Left kidney (tissue), 8 donors: ENCODE measurements at places on chromosomes 2 and 18. TPM values are rescaled to one million over a fixed set of nuclear protein-coding genes. Genes with fewer than 3 reads are reported as not detected.

DNA sequence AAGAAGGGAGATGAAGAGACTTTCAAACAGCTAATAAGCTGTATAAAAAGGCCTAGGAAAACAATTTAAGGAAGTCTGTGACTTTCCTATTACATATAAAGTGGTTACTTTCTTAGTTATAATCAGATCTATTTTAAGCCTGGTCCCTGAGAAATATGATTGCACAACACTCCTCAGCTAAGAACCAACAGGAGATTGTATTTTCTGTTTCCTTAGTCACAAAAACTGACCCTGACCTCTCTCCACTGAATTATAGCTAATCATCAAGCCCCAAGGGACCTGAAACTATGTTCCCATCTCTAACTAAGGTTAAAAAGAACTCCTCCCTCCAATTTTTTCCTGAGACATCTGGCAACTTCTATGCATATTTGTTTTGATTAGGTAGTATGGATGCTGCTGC is 106.9 kb downstream of the ROCK1 start:
- DNase-seq = peak; percentile 7

PMS1 gene
- 51.5 TPM for polyA plus RNA-seq

- DNase-seq = no peak
Observed at GRCh38 chr18:75377258-75377657, 50.2 kb downstream of the SMIM21 start.

DNA sequence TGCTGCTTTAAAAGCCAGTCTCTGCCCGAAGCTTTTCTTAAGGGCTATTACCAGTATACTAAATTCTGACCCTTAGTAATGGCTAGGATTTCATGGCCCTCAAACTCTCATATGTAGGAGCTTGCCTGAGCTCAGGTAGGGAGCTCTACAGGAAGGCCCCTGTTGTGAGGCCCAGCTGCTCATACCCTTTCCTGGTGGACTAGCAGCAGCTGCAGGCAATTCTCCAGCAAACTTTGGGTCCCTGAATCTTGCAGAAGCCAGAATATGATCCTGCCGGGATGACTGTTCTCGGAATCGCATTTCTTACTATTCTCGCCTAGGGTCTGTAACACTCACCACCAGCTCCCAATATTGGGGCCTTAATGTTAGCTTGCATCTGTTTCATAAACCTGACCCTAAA is 106.4 kb upstream of the SERTAD2 start:
- no peak for DNase-seq

SLC5A7 gene
- polyA plus RNA-seq = 1.3 TPM

DNA sequence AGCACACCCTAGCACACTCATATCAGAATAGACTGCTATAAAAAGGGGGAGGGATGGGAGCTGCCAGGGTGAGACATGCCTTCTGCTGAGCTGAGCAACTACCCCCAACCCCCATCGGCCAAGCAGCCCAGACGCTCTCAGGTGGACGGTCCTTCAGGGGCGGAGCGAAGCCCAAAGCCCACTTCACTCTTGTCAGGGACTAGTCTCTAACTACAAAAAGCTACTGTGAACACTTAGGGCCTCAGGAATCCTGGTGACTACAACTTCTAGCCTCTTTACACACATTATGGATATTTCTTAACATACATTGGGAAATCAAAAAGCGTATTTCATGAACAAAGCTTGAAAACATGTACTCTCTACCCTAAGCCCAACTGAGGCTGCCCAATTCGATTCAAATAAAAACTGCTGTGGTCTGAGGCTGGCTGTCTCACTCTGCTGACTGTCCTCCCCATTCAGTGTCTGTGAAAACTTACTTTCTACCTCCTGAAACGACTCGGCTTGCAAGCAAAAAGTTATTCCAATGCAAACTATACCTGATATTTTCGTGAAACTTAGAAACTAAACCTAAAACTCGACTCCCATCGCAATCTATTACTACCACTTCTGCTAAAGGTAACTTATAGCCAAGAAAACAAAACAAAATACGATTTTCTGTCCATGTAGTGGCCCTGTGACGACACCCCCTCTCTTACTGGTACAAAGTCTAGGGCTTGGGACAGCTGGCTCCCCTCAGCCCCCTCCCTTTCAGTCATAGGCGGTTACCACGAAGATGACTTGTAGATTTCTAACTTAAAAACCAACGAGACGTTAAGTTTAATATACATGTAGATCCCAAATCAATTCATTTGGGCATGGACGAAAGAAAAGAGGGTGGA is 1.2 kb downstream of the SERTAD2 start:
- DNase-seq = no peak

DNA sequence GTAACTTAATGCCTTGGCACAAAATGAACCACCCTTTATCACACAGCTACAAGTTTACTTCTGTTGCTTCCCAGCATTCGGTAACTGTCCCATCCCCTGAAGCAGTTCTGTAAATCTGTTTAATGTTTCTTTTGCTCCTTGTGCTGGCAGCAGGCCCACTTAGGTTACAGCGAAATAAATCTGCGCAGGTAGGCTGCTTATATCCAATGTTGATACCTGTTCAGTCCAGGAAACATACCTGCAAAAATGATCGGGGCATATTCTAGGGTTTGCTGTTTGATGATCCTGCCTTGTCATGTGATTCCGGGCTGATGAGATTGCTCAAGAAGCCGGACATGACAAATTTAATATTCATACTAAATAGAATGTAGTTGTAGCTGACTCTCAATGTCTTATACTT is 23.3 kb downstream of the PELI1 start:
- DNase-seq = no peak

DUSP19 gene
- polyA plus RNA-seq = 5.2 TPM

DNA sequence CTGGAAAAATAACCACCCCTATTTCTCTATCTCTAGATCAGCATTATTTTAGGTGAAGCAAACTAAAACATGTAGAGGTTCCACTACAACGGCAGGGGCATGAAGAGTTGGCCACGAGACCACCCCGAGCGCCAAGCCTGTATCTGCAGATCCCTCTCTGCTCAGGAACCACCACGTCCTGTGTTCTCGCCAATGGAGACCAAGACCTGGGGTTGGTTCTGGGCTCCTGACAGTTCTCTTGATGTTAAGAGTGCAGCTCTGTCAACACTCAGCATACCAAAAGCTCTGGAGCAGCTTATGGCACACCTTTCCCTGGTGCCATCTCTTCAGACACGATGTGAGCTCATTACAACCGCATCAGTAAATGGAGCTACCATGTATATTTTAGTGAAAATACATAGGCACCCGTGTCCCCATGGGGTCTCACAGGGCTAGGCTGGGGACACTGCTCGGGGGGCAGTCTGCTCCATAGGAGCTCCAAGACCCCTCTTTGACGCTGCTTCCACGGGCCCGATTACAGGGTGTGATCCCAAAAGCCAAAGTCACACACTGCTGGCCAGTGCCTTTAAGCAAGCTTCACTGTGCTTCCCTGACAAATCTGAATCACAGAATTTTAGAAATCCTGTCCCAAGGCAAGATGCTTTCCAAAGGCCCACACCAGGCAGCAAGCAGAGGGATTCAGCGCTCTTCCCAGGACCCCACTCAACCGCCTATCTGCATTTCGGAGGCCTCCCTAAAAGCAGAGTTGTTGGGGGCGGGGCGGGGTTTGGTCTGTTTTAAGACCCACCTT is 72.2 kb downstream of the EMILIN2 start:
- no peak for DNase-seq
